ENCODE measurements at places on chromosomes 1 and 21.

GRCh38 chr1:157852476-157852875 is 10.9 kb upstream of the CD5L start:
- DNase-seq: no peak

DNA sequence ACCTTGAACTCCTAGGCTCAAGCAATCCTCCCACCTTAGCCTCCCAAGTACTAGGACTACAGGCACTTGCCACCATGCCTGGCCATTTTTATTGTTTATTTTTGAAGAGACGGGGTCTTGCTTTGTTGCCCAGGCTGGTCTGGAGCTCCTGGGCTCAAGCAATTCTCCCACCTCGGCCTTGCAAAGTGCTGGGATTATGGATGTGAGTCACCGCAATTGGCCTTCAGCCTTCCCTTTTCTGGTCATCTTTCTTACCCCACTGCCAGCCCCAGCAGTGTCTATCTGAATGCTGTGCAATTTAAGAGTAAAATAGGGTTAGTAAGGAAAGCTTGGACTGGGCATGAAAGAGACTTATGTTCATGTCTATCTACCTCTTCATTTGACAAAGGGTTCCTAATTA is 6.1 kb upstream of the KLF17 start:
- DNase-seq: no peak

GRCh38 chr1:70874818-70875217 is 172.8 kb downstream of the PTGER3 start:
- DNase-seq: no peak

GRCh38 chr1:70227439-70227838 is 6.3 kb downstream of the SRSF11 start:
- no peak for DNase-seq

DNA sequence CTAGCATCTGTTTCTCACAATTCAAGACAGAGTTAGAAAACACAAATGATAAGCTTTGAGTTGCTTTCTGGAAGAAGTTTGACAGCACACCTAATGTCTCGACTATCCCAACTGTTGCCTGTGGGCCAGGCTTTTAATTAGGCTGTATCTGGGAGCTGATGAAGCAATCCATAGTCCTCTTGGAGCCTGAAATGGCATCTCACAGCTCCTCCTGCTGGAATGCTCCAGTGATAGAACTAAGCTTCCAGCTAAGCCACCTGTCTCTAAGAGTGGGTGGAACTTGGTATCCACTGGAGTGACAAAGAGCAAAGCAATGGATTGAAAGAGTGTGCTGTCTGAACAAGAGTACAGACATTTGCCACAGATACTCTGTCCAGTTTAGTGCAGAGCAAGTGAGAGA is 605.3 kb upstream of the NR5A2 start:
- DNase-seq: no peak

GRCh38 chr1:84726593-84727499 is 36.6 kb upstream of the SSX2IP start:
- no peak for DNase-seq

GRCh38 chr1:231059566-231060193 is 19.6 kb upstream of the FAM89A start:
- DNase-seq: no peak

All from activated naive CD4-positive, alpha-beta T cell (primary cell).